ENCODE measurements at places on chromosomes 2 and 18.

- DNase-seq = no peak
Measured at GRCh38 chr2:27185331-27186026, 26.4 kb upstream of the ATRAID start.

GRCh38 chr2:60502144-60502543 lies 51.3 kb downstream of the BCL11A start:
- DNase-seq = no peak

- no peak for DNase-seq
Measured at GRCh38 chr2:226446406-226447001, 353.1 kb downstream of the IRS1 start.

GRCh38 chr2:82023710-82024109 lies 1719.2 kb upstream of the LRRTM1 start:
- DNase-seq = no peak

DNA sequence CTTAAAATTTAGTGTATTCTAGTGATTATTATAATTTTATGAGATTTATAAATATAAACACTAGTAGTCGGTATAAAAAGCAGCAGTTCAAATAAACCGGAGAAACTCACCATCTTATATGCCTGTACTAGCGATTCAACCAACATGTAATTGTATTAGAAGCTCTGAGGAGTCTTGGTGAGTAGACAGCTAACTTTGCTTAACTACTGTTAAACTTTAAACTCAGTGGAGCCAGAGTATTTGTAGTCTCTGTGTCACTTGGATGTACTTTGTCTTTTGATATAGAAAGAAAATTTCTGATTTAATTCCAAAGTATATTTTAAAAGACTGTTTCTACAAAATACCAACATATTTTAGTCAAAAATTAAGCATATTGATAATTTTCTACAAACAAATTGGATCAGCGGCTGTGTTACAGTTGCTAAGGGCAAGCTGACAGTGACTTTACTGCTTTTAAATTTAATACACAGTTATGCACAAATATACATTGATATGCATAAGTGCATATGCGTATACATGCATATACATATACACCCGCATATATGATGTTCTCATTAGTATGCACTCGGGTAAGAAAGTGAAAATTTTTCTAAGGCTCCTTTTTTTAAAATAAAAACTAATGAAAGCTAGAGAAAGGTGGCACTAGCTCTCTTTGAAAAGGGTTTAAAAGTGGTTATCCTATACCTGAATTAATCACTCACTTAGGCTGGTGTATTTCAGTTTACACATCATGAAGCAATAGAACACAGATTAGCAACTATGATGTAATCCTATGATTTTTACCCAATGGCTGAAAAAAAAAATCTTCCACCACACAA lies 374.5 kb downstream of the NCKAP5 start:
- DNase-seq = no peak

- DNase-seq = no peak
Measured at GRCh38 chr2:101805152-101806088, 107.9 kb downstream of the MAP4K4 start.

DNA sequence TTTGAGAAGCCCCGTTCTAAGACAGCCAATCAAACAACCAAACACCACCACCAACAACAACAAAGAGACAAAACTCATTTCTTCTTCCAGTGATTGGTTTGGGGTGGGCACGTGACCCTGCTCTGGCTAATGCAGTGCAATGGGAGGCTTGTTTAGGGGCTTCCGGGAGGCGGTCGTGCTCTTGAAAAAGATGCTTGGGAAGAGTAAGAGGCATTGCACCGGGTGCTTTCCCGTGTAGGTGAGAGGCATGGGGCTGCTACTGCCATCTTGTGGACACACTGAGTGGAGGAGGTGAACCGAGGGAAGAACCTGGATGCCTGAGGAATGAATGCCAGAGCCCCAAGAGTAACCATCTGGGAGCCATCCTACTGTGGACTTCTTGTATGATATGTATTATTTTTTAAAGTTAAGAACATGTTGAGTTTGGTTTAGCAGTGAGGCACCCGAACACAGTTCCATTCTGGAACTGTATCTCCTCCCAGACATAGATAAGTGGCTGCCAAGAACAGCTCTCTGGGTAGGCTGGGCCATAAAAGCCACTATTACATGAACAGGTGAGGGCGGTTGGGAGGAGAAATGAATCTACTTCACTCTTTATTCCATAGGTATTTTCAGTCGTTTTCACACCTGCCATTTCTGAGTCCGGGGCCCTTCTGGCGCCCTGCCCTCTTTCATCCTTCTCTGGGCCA lies 19.1 kb upstream of the ARHGAP25 start:
- DNase-seq = peak; percentile 30

DNA sequence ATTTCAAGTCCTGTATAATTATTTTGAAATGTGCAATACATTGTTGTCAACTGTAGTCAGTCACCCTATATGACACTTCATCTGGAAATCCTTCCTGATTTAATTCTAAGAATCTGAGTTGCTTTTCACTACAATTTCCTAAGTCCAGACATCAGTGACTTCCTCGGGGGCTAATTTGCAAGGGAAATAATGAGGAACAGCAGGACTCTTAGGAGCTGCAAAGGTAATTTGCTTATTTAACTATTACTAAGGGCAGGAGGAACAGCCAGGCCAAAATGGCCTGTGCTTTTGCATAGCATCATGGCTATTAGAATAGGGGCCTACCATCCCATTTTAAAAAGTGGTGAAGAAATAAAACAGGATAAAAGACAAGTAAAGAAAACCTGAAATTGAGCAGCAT lies 178.8 kb downstream of the MC4R start:
- no peak for DNase-seq

DNA sequence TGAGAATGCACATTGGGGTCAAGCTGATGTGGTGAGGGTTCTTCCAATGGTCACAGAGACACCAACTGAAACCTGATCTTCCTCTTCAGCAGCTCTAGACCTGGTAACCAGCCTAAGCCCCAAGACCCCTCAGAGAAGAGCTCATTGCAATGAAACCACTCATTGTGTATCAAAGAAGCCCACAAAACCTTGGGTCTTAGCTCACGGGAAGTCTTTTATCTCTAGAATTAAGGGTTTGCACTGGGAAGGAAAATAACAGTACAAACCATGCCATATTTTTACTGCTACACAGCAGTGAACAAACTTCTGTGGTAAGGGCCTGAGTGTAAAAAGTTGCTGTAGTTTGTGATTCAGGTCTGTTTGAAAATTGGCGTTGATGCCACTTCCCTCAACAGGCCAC lies 8.6 kb upstream of the UBXN4 start:
- DNase-seq = no peak

GRCh38 chr2:175048275-175048674 lies 43.1 kb upstream of the CHN1 start:
- no peak for DNase-seq

- DNase-seq = no peak
Measured at GRCh38 chr2:61993422-61994024, 88.0 kb downstream of the COMMD1 start.

GRCh38 chr2:169623235-169623634 lies 39.1 kb downstream of the PPIG start:
- DNase-seq = no peak

DNA sequence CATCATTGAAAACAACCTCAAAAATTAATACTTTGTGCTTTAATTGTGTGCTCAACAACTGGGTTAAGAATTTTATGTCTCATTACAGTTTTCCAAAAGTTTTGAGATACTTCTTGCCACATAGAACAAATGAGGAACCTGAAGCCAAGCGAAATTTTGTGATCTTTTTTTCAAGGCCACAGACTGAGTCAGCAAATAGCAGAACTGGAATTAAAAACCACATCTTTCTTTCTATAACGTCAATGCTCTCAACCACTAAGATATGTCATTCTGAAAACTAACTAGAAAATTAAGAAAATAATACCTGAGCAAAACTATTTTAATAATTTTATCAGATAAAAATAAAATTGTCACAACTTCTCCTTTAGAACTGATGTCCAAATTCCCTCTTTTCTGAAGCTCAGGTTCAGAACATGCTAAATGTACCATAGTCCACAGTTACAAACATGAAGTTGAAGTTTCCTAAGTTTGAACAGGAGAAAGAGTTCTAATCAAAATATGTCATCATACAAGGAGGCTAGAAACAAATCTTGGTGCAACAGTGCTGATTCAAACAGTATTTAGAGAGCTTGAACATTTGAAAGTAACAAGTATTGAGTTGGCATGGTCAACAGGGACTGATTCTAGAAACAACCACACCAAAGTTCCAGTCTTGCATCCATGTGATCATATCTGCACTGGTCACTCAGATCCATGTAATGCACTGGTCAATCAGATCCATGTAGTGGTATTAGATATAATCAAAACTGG lies 27.6 kb upstream of the CALCRL start:
- DNase-seq = no peak

DNA sequence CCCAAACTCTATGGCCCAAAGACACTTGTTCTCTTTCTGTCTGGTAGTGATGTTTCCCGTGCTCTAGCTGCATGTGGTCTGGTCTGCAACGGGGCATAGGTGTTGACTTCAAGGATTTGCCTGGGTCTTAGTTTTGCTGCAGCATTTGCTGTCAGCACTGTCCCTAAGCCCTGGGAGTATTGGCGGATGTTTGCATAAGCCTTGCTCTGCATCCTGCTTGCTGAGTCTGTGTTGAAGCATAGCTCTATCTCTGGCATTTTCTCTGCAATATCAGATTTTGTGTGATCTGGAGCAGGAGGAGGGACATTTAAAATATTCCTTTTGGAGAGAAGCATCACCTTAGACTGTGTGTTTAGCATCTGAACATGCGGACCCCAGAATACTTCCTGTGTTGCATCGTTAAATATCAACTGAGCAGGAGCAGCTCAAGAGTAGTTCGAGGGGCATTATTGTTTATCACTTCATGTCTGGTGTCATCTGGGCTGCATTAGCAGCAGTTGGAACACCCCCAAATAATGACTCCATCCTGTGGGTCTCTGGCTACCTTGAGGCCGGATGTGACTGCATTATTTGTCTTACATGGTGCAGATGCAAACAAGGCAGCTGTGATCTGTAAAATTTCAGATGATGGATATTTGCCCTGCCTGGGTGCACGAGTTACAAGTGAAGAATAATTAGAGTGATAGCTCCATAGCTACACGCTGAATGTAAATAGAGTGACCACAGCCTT lies 231.7 kb downstream of the TRIB2 start:
- DNase-seq = no peak

DNA sequence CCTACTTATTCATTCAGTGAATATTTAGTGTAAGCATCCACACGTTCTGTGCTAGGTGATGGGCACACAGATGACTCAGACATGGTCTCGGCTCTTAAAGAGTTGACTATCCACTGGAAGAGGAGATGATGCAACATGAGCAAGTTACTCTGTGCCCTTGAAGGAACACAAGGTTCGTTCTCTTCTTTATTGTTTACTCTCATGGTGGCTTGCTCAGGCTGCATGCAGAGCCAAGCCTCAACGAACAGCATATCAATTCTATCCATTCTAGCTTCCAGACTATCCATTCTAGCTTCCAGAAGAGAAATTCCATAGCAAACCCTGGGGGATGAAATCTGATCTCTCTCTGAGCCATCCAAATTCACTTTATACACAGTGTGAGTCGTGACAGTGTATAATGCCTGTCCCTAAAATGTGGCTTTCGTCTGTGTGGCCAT lies 68.1 kb upstream of the CTAGE1 start:
- DNase-seq = no peak

- DNase-seq = peak; percentile 13
Measured at GRCh38 chr2:200585730-200586643, at the start of gene AOX1. AOX1 (plus strand) TSS chr2:200586014; CDS start chr2:200586109, 95 bp downstream.

DNA sequence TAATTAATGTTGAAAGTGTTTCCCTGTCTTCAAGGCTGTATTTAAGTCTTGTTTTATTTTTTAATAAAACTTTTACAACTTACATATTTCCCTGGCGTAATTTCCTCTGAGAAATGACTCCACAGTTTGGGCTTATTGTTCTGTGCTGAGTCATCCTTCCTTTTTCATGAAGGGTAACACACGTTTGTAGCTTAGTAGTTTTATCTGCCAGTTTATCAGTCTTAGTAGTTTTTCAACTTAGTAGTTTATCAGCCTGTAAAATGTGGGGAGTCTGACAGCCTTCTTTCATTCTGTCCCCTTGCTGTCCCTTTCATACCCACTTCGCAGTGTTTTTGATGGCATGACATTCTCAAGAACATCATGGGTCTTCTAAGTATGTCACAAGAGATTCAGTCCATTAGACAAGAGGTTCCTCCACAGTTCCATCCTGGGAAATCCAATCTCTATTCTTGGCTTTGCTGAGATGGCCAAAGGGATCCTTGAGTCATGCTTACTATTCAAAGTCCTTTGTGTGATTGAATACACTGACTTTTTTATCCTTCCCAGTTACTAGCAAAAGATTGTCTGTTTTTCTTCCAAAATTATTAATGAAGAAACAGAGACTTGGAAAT lies 60.0 kb upstream of the SGPP2 start:
- DNase-seq = no peak

- no peak for DNase-seq
Measured at GRCh38 chr18:13395577-13395976, 177.0 kb downstream of the LDLRAD4 start.

GRCh38 chr18:44943311-44943881 lies 262.7 kb downstream of the SETBP1 start:
- no peak for DNase-seq

DNA sequence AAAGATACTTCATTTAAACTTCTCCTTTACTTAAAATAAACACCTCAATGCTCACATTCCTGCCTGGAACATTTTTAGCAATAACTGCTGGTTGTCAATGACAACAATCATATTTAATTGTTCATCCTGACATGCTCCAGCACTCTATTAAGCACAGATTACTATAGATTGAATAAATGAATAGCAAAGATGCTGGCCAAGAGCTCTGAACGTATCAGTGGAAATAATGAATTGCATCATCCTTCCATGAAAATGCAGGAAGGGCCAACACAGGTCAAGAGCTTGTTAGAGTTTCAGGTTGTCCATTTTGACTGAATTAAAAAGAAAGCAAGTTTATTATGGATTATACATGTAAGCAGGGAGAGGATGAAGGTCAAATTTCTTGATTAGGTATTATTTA lies 994.0 kb downstream of the TSN start:
- DNase-seq = no peak

DNA sequence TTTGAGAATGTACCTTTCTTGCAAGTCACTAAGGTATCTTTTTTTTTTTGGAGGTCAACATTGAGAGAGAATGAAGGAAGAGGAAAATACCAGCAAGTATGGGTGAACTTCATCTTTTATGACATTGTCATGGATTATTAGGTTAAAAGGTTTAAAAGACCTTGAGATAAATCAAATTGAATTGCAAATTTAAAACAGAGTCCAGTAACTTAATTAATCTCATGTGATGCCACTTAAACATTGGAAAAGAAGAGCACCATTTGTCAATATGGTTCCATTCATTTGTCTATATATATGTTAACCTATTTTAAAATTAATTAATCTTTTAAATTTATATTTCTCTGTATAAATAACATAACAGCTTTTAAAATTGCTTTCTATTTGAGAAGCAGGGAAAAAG lies 83.8 kb downstream of the PPP1R1C start:
- no peak for DNase-seq

DNA sequence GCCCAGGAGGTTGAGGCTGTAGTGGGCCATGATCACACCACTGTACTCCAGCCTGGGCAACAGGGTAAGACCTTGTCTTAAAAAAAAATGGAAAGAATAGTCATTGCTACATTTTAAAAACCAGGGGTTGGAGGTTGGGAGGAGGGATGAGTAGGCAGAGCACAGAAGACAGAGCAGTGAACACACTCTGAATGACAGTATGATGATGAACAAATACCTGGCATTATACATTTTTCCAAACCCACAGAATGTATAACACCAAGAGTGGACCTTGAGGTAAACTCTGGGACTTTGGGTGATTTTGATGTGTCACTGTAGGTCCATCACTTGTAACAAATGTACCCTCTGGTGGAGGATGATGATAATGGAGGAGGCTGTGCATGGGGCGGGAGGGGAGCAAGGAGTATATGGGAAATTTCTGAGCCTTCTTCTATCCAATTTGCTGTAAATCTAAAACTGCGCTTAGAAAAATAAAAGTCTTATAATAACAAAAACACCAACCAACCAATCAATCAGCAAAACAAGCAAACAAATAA lies 111.4 kb upstream of the PGAP1 start:
- no peak for DNase-seq
